ENCODE measurements at places on chromosomes 3 and 15. TPM values are rescaled to one million over a fixed set of nuclear protein-coding genes. Genes with fewer than 3 reads are reported as not detected.

RARB gene
- polyA plus RNA-seq = 0.51 TPM

GRCh38 chr15:83613714-83614113, 40.2 kb upstream of the ADAMTSL3 start:
- DNase-seq = no peak

DNA sequence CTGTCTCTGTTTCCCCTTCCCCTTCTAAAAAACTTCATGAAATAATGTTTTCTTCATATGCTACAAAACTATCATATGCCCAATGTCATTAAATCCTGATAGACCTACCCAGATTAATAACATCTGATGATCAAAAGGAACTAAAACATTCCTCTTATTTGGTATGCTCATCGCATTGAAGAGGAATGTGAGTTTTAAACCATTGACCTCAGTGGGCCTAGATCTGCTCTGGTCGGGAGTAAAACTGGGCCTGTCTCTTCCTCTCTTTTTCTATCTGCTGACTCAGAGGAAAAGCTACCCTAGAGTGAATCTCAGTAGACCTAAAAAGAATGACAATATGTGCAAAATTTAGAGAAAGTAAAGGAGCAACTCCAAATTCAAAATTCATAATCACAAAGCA, 275.8 kb downstream of the SATB1 start:
- no peak for DNase-seq

- no peak for DNase-seq
These were observed 2.0 kb downstream of the CIB2 start for GRCh38 chr15:78129077-78129750.

CCR1 gene
- not detected for polyA plus RNA-seq

DNA sequence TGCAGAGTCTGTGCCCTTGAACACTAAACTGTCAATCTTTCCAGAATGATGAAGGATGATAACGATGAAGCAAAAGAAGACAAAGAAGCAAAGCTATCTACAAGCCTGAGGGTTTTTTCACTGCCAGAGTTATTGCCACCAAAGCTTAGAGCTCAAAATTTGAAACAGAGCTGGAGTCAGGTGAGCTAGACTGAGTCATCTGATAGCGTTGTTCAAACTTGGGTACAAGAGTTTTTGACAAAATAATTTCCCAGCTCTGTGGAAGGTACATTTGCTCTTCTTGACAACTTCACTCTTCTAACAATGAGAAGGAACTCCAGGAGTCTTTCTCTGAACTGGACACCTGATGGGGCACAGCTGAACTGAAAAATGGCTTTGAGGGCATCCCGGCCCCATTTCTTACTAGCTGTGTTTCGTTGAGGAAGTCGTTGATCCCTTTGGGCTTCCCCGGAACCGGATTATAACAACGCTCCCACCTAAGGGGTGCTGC, 715 bp downstream of the MCCC1 start:
- no peak for DNase-seq
